ENCODE measurements at places on chromosomes 16 and 17.
A peak's percentile ranks its signal among the peaks of the same experiment; 100 is the strongest.

GRCh38 chr17:60766778-60767190 is 89.1 kb downstream of the BCAS3 start:
- no peak for DNase-seq

DNA sequence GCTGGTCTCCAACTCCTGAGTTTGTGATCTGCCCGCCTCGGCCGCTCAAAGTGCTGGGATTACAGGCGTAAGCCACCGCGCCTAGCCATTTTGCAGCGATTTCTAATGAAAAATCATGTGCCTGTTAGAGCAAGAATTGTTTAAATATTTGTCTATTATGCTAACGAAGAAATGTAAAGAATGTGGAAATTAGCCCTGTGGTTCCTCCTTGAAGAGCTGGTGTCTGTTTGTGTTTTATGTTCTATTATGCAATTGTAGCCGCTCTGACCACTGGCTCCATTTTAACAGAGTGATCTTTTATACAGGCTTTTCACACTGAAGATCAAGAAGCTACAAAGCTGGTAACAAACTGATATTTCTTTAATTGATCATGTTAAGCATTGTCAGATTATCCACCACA is 217.3 kb downstream of the USP22 start:
- DNase-seq, result no peak

- no peak for DNase-seq
These were observed 95.7 kb downstream of the CACNG1 start for GRCh38 chr17:67139784-67140665.

- no peak for DNase-seq
These were observed 13.3 kb downstream of the CDH3 start for GRCh38 chr16:68658341-68658973.

GRCh38 chr17:66414561-66415175 is 112.3 kb downstream of the PRKCA start:
- no peak for DNase-seq

DNA sequence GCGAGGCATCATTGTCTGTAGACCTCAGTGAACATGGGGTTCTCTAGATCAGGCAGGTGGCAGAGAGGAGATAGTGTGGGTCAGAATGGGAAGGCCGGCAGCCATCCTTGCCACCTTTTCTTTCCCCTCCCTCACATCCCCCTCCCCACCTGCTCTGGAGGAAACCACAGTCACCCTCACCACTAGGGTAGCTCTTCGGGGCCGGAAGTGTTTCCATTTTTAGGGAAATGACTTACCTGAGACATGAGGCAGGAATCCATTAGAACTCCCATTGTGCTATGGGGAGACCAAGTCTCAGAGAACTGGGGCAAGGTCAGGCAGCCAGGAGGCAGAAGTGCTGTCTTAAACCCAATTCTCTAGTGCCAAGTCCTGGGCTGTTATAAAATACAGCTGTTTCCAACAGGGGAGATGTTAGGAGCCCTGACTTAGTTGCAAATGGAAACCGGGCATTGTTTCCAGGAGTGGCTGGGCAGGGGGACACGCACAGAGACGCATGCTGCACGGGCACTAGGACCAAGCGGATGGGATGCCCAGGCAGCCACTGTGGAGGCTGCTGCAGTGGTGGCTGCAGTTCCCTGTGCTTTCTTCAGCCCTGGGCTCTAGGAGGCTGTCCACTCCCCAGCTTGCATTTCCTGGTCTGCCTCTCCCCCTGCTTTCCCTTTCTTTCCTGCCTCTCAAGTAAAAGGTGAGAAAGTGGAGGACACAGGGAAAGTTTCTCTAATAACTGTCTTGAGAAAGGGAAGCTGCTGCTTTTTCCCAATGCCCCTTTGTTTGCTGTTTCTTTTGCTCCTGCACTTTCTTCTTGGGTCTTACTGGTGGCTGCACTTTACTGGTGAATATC is 2.8 kb downstream of the HAS3 start:
- no peak for DNase-seq

GRCh38 chr16:65305266-65305959 is 183.6 kb upstream of the CDH11 start:
- no peak for DNase-seq

DNA sequence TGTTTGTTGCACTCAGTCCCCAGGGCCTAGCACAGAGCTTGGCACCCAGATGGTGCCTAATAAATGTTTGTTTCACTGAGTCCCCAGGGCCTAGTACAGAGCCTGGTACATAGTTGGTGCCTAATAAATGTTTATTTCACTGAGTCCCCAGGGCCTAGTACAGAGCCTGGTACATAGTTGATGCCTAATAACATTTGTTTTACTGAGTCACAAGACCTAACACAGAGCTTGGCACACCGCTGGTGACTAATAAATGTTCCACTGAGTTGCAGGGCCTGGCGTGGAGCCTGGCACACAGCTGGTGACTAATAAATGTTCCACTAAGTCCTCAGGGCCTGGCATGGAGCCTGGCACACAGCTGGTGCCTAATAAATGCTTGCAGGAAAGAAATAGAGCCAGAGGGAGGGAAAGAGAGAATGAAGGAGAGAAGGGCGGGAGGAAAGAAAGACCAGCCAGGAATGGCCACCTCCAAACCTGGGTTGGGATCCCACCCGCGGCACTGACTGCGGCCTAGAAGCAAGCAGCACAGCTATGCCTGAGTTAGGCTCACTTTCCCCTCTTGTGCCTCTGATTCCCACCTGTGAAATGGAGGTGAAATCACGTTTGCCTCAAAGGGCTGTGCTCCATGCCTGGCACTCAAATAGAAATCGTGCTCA is 7.5 kb downstream of the SLC5A11 start:
- DNase-seq, result no peak

DNA sequence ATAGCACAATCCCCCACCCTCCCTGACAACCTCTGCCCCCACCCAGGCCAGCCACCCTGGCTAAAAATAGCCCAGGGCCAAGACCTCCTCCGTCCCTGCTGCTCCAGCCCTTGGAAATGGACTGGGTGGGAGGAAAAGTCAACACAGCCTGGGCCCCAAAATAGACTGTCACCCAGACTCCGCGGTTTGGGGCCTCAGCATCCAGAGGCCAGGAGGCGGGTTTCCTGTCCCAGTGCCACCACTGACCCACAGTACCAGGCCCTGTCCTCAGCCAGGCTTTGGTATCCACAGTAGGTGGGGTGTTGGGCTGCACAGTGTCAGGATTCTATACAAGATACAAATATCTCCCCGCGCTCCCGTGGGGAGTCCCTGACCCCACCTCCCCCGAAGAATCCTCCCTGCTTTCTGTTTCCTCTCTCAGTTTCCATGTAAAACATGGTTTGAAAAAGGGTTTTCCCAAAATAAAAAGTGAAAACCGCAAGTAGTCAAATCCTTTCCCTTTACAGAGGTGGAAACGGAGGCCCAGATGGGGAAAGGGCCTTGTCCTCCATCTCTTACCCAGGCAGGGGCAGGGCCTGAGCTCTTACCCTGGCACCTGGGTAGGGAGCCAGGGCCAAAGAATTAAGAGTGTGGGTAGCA is 20.1 kb downstream of the CPNE2 start:
- no peak for DNase-seq

DNA sequence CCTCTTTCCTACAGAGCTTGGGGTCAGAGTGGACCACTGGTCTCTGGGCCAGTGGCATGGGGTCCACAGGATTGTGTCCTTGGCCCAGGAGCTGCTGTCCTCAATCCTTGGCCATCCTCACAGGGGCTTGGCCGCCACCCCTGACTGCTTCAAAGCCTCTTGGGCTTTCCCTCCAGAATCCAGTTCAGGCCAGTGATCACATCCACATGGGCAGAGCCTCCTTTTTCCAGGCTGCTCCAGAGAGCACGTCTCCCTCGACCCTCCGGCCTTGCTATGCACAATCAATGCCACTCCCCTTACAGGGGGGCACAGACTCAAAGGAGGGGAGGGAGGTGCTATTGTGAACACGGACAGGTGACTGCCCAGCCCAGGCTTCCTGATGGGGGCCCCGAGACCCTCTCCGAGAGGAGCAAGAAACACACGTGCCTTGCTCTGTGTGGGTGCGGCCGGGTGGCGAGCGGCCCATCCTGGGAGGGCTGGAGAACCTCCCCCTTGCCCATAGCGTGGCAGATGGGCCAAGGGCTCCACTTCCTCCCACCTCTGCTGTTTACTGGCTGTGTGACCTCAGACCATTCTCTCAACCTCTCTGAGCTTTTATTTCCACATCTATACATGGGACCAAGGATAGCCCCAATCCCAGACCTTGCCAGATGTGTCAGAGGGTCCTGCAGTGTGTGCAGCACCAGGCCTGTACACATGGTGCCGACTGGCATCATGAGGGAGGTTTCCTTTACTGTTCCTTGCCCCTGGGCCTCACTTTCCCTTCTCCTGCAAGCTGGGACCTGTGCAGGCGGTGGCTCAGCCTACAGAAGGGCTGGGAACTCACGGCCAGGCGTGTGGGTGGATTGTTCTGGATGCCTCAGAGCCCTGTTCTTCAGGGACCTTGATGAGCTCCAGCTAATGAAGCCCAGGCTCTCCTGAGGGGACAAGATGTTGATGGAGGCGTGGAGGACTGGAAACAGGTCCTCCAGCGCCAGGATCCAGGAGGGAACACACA is 229.0 kb upstream of the GSE1 start:
- DNase-seq, result no peak

DNA sequence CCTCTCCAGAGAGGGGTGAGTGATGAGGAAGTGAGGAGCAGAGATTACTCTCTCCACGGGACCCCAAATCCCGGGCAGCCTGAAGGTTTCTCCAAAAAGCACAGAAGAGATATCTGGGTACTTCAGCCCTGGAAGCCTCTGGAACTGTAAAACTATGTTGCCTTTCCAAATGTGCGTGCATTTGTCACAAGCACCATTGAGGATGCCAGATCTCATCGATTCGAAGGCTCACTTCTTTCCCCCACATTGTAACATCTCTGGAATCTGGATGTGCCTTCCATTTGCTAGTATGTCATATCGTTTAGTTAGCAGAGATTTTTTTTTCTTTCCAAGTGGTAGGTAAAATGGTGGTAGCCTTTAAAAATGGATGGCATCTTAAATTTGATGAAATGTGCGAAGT is 45.8 kb downstream of the ABCC12 start:
- no peak for DNase-seq

- DNase-seq, result no peak
These were observed 26.6 kb downstream of the TMEM238L start for GRCh38 chr17:10777131-10777807.

DNA sequence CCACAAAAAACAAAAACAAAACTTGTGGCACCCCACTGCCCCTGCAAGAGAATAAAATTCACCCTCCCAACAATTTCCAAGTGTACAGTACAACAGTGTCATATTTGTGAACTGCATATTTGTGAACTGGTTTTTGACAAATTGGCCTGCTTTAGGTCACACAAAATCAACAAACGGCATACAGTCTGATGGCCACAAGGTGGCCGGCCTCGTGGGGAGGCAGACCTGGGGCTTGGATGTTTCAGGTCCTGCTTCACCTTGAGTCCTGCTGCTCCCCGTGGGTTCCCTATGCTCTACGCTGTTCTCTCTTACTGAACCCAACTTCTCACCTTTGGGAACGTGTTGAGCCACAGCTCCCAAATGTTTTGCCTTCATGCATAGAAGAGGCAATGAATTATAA is 102.2 kb downstream of the CDK5R1 start:
- DNase-seq, result no peak

DNA sequence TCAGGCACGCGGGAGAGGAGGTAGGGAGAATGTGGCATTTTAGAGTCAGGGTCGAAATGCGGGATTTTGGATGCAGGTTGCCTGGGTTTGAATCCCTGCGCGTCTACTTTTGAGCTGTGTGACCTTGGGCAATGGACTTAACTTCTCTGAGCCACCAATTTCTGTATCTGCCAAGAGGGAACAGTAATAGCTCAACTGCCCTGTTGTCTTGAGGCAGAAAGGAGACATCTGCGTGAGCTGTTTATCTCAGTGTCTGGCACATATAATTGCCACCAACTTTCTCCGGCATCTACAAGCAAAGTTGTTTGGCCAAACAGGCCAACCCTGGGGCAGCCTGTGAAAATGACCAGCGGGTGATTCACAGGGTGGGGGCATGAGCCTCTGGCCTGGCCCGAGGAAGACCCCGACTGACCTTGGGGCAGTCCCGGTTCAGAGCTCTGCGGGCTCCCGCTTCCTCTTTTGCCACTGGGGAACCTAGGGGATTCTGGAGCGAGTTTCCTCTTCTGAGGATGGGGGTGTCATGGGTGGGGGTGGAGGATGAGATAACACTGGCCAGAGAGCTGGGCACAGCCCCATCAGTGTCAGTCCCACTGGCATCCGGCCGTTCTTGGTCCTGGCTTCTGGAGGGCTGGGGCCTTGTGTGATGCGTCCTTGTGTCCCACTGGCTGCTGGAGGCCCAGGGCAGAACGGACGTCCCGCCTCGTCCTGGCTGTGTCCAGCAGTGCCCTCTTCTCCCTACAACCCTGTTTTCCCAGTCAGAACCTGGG is 1.3 kb downstream of the SNN start:
- no peak for DNase-seq

- DNase-seq, result no peak
These were observed 20.7 kb upstream of the CDH13 start for GRCh38 chr16:82605863-82606620.

DNA sequence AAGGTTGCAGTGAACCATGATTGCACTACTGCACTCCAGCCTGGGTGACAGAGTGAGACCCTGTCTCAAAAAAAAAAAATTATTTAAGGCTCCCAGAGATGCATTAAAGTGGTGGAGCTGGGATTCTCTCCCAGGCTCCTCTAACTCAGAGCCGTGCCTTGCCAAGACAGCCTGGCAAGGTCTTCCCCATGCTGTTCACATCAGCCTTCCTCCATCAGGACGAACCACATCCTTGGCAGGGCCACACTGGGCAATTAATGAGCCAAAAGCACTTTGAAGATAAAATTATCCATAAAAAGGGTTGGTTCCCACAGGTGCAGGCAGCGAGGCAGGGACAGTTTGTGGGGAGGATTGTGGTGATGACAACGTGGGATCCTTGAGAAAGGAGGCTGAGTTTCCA is 19.8 kb upstream of the BBS2 start:
- no peak for DNase-seq

DNA sequence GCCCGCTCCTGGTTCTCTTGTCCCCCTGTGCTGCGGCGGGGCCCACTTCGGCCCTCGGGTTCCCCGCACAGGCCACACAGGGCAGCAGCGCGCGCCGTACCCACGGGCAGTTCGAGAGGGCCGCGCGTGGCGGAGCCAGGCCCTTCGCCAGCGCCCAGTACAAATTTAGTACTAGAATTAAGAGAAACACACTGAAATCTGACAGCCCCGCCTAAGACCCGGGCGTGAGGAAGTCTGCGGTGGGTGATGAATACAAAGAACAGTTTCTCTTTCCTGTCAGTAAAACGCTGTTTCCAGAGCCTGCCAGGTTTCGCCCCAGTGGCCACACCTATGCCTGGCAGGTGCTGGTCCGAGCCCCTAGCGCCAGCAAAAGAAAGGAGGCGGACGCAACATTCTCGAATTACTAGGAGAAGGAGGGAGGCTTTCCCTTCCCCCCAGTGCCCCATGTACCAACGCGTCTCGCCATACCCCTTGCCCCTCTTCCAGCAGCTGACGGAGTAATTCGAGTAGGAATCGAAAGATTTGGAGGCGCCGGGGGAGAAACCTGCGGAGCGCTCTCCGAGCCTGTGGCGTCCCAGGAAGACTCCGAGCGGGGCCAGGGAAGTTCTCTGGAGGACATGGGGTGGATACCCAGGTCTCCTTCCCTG is 591 bp upstream of the SLFN5 start:
- DNase-seq, result peak; percentile 29

GRCh38 chr17:61345061-61345460 is 54.6 kb upstream of the TBX2 start:
- no peak for DNase-seq

GRCh38 chr17:72416905-72417304 is 296.1 kb downstream of the SOX9 start:
- DNase-seq, result no peak

GRCh38 chr17:68763562-68763961 is 162.4 kb upstream of the FAM20A start:
- no peak for DNase-seq

All from KG1 (cell line).